ENCODE measurements at places on chromosomes 1 and 21.

- no peak for DNase-seq
These were observed 1.0 kb downstream of the MANEAL start for GRCh38 chr1:37794372-37795339.

- DNase-seq: peak; percentile 40
These were observed 641.0 kb upstream of the CAMK1G start for GRCh38 chr1:208942394-208943130.

DNA sequence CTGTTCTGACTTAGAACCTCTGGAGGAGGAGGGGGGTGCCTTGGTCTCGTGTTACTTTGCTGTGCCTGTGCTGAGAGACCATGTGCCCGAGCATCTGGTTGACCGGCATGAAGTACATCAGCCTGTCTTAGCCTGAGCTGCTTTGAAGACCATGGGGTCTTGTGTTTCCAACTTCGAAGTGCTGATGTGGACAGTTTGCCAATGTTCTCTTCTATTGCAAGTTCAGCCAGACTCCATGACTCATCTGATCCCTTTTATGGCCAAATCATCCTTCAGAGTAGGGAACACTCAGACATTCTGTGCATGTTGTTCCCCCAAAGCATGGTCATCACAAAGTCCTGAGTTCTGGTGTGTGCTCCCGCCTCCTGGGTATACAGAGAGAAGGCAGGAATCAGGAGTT lies 6.0 kb upstream of the PLA2G2C start:
- DNase-seq: no peak

GRCh38 chr1:8951231-8951630 lies 5.6 kb downstream of the CA6 start:
- no peak for DNase-seq

GRCh38 chr1:219582296-219582695 lies 30.6 kb downstream of the ZC3H11B start:
- no peak for DNase-seq

DNA sequence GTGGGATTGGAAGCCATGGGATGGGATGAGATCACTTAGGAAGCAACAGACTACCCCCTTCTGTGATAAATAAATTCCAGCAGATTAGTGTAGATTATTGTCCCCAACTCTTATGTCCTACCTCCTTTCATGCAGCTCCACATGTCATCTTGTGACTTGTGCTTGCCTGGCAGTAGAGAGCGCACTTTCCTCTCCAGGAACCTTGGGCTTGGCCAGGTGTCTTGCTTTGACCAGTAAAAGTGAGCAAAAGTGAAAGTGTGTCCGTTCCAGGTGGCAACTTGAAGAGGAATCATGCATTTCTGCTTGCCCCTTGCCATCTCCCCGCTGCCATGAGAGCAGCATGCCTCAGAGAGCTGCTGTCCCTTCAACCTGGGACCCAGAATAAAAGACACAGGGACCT lies 122.9 kb upstream of the ERG start:
- no peak for DNase-seq

GRCh38 chr1:71039661-71040262 lies 7.9 kb downstream of the PTGER3 start:
- no peak for DNase-seq

GRCh38 chr1:13782634-13783360 lies 82.8 kb downstream of the PRDM2 start:
- no peak for DNase-seq

DNA sequence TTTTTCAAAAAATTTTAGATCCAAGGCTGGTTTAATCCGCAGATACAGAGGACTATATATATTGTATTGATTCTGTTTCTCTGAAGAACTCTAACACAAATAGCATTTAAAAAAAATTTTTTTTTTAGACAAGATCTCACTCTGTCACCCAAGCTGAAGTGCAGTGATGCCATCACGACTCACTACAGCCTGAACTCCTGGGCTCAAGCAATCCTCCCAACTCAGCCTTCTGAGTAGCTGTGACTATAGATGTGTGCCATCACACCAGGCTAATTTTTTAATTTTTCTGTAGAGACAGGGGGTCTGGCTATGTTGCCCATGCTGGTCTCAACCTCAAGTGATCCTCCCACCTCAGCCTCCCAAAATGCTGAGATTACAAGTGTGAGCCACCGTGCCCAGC lies 3.0 kb downstream of the ANKRD45 start:
- no peak for DNase-seq

- DNase-seq: peak; percentile 82
These were observed at the start of gene HLCS for GRCh38 chr21:36966066-36966820. Gene HLCS, minus strand, starts transcription at chr21:36966669. Its CDS starts 31 bp downstream, at chr21:36966638.

DNA sequence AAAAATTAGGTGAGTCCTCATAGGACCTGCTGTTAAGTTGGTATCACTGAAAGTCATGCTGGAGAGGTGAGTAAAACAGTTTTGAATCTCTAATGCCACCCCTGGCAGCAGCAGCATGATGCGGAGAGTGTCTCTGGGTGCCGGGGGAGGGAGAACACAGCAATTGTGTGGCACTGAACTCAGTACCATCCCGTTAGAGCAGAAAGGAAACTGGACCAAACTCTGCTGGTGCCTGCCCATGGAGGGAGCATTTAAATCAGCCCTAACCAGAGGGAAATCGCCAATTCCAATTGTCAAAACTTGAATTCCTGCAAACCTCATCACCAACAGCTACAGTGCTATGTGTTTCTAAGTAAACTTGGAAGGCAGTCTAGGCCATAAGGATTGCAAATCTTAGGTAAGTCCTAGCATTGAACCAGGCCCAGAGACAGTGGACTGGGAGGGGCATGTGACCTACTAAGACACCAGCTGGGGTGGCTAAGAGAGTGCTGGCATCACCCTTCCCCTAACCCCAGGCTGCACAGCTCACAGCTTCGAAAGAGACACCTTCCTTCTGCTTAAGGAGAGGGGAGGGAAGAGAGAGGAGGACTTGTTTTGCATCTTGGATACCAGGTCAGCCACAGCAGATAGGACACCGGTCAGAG lies 30.0 kb downstream of the CD53 start:
- DNase-seq: no peak

GRCh38 chr1:173914366-173914871 lies 2.7 kb downstream of the SERPINC1 start:
- DNase-seq: no peak

GRCh38 chr1:229136822-229137221 lies 134.1 kb upstream of the RAB4A start:
- no peak for DNase-seq

GRCh38 chr1:175737451-175737850 lies 5.9 kb downstream of the TNR start:
- DNase-seq: no peak

- no peak for DNase-seq
These were observed 44.3 kb downstream of the INAVA start for GRCh38 chr1:200938955-200939354.

GRCh38 chr21:46009951-46010705 lies 28.6 kb downstream of the COL6A1 start:
- no peak for DNase-seq

GRCh38 chr1:184905601-184906322 lies 68.5 kb downstream of the NIBAN1 start:
- peak; percentile 98 for DNase-seq

DNA sequence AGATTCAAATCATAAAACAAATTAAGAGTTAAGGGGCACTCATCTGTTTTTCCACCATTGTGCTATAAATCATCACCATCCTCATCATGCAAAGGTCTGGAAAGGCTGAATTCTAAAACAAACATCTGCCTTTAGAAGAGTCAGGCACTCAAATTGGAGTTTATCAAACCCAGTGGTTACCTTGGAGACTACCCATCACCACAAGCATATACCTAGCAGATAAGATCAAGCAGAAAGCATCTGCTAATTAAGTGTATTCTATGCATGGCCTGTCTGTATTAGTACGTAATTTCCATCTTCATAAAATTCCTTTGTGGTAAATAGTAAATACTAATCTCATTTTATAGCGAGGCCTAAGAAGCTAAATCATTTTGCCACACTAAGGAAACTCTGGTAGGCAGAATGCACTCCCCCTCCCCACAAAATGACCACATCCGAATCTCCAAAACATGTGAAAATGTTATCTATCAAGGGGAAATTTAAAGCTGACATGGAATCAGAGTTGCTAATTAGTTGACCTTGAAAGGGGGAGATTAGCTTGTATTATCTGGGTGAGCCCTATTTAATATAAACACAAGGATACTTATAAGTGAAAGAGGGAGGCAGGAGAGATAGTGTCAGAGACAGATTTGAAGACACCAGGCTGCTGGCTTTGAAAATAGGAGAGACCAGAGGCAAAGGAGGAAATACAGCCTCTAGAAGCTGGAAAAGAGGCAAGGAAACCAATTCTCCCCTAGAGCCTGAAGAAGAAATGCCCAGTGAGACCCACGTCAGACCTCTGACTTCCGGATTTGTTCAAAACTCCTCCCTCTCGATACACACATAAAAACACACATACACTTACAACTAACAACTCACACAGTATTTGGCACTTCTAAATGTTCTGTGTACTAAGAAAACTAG lies 23.2 kb downstream of the ARID4B start:
- no peak for DNase-seq

GRCh38 chr1:73839922-73840321 lies 358.1 kb downstream of the LRRIQ3 start:
- peak; percentile 13 for DNase-seq

- DNase-seq: no peak
These were observed at the start of gene CLDN19 for GRCh38 chr1:42739753-42740700. Gene CLDN19, minus strand, starts transcription at chr1:42740236. Its CDS starts 173 bp downstream, at chr1:42740063.

DNA sequence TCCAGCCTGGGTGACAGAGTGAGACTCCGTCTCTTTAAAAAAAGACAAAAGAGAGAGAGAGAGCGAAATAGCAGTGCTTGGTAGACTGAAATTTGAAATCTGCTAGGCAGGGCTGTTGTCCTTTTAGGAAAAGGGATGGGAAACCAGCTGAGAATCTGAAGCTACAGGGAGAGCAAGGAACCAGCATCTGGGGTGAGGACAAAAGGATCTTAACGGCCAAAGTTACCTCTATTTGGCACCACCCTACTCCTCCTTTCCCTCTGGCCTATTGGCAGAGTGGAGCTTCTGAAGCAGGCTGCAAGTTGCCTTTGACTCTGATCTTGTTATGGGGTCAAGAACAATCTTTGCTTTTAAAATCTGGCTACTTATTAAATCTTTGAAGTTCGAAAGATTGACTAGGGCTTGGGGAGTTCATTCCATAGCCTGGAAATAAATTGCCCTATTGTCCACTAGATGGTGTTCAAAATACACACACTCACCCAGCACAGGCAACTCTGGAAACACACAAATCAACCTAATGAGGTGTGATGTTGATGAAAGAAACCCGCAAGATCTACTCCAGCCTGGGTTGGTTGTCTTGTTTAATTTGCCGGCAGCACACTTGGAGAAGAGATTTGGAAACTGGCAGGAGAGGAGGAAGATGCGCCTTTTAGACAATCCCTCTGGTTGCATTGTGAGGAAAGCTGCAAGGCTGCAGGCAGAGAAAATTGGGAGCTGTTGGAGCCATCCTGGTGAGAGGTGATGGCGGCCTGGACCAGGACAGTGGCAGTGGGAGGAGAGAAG lies 16.5 kb upstream of the PARP1 start:
- DNase-seq: no peak

DNA sequence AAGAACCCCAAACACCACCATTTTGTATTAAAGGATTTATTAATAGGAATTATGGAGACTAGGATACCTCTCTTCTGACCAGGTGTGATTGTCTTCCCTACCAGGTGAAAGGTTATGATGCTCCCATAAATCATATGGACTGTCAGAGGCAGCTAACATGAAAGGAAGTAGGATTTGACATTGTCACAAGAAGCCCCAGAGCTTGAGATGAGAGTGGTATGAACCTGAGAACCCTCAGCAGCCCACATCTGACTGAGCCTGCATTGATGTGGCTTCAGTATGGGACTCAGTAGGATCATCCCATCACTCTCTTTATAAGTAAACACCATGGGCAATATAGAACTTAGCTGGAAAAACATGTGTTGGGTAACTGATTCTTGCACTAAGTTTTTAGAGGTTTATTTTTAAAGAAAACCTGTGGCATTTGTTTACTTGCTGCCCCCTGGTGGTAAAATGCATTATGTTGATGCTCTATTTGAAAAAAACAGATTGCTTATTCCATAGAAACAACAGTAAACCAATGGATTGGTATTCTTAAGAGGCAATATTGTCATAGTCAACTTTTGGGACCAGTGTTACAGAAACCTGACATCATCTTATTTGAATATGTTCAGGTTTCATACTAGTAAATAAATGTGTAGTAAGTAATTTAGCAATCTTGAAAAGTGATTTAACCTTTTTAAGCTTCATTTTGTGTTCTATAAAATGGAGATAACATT lies 16.6 kb upstream of the CACYBP start:
- DNase-seq: peak; percentile 47

GRCh38 chr21:27422435-27422834 lies 455.5 kb upstream of the ADAMTS5 start:
- DNase-seq: no peak

DNA sequence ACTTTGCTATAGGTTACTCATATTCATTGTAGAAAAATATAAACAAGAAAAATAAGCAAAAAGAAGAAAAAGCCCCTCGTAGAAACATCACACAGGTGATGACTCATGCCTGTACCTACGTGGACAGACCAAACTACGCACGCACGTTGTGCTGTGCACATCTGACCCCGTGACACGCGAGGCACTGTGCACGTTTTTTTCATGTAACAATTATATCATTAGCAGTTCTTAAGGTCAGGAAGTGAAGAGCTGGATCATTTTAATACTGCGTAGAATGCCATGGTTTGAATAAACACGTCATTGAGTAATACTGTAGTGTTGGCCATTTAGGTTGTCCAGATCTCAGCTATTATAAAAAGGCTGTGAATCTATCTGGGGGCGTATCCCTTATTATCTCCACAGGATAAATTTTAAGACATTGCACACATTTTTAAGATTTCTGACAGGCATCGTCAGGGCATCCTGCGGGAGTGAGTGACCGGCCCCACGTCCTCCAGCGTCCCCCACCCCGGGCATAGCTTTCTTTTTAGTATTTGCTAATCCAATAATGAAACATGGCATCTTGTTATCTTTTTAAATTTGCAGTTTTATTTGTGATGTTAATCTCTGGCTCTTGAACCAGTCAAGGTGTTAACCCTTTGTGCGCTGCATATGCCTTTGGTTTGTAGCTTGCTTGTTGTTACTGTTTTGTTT lies 23.4 kb upstream of the ADARB1 start:
- no peak for DNase-seq

DNA sequence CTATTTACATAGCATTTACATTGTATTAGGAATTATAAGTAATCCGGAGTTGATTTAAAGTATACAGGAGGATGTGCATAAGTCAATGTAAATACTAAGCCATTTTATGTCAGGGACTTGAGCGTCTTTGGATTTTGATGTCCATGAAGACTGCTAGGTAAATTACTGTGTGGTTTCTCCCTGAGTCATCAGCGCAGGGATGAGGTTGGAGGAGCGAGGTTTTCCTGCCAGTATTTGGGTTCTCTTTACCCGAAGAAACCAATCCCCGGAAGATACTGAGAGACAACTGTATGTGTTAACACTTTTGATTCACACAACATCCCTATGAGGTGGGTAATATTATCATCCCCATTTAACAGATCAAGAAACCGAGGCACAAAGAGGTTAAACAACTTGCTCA lies 29.3 kb downstream of the BATF3 start:
- no peak for DNase-seq

DNA sequence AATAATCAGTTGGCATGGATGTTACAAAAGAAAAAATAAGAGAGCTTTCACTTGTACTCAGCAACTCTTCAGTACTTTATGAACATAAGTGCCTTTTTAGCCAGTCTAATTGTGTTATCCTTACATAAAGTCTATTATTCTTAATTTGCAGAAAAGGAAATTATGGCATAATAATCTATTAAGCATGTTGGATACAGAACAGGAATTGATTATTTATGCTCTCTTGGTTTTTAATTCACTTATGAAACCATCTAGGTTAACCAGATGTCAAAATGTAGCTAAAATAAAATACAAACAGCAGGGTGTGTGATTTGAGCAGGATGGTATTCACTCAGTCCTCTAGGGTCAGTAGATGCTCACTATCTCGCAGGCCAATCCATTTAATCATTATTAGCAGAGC lies 79.7 kb downstream of the PLPPR5 start:
- no peak for DNase-seq
